Bone marrow (tissue), 2 donors: ENCODE measurements at places on chromosomes 7 and 10.

GRCh38 chr7:80699721-80700256 lies 61.3 kb downstream of the CD36 start:
- DNase-seq = no peak

DNA sequence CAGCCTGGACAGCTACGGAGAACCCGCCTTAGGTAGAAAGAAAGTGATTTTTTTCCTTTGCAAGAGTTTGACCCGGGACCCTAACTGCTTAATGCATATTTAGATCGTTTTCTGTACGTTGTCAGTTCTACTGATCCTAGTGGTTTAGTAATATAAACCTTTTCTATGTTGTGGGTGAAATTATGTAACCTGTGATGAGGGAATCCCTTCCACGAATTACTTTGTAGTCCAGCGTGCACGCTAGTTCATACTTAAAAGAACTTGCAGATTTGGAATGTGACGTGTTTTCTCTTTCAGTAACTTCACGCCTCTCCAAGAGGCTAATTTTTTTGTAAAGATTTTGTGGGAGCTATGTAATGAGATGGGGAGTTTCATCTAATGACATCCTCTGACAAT lies 705 bp downstream of the SLF2 start:
- no peak for DNase-seq

GRCh38 chr10:71755179-71755879 lies 18.0 kb downstream of the VSIR start:
- DNase-seq = no peak

GRCh38 chr10:21593986-21594385 lies 60.0 kb downstream of the MLLT10 start:
- no peak for DNase-seq

DNA sequence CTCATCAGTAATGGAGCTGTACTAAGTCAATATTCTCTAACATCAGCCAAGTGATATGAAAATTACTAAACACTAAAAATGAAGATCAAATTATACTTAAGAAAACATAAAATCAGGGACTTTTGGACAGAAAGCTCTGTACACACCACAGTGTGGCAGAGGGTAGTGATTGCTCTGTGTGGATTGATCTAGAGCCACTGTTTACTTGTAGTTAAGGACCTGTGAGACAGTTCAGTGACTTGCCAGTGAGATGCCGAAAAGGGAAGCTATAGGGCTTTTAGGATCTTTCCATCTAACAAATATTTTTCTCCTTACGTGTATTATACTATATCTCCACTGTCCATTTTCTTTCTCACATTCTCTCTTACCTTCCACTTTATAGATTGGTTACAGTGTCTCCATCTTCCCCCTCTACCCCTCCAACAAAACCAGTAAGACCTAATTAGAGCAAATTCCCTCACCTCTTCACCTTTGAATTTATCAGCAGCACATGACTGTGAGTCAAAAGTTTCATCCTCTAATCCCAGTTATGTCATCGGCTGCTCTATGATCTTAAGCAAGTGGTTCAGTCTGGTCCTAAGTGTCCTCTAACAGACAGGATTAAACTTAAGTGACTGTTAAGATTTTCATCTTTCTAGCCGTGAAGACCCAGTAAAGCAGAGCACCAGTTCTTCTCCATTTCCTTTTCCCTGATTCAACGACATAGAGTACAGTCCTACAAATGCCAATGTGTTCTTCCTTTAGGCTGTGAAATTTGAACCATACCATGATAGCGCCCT lies 6.9 kb downstream of the PIK3CG start:
- no peak for DNase-seq

GRCh38 chr10:78300526-78300925 lies 266.9 kb downstream of the RPS24 start:
- DNase-seq = no peak

GRCh38 chr7:64559206-64559605 lies 3.7 kb downstream of the ZNF680 start:
- no peak for DNase-seq

DNA sequence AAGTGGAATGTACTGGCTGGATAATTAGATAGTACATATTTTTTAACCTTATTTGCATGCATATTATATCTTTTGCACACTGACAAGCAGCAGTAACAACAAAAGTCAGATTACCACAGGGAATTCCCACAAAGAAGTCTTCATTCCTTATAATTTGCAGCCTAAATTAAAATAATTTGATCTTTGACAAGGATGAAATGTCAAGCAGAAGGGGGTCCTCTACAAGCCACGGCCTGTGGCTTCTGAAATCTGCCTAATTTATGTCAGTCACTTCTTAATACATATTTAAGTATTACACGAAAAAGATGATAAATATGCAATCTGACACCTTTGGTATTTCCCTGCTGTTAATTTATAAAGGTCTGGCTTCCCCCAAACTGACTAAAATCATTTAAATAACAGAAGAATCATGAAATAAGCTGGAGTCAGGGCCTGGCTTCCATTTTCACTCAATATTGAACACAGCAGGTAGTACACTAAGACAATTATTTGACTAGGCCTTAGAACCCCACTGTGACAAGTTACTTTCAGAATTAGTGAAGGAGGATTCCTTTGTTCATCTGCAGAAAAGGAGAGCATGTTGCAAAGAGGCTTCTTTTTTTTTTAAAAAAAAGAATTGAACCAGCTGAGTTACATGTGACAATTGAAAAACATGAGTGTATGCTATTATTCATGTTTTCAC lies 351.1 kb upstream of the ETV1 start:
- no peak for DNase-seq

DNA sequence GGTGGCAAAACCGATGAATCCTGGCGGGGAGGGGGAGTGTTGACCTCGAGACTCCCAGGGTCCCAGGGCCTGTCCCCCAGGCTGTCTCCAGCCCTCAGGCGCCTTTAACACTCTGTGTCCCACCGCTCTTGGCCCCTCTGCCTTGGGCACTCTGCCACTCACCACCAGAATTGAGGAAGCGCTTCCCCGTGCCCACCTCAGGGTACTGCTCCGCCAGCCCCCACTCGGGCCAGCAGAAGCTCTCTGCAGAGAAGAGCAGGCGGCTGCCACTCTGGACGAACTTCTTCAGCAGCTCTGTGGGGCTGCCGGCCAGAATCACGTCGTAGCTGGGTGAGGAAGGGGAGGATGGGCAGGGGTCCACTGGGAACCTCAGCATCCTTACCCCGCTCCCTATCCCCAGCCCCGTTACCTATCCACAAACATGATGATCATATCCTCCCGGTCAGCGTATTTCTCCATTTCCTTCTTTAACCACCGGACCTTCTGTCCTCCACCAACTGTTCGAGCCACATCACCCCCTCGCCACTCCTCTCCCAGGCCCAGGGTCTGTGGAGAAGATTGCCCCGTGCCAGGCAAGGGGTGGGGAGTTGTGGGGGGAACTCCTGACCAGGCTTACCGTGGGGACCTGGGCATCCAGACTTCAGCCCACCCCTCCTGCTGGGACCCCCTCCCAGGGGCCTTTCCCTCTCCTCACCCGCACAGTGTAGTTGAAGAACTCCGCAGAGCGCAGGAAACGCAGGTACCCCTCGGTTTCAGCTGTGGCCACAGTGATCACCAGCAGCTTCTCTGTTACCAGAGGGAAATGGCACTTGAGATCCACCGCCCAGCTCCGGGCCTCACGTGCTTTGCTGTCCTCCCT lies 1.2 kb downstream of the PLOD3 start:
- no peak for DNase-seq

DNA sequence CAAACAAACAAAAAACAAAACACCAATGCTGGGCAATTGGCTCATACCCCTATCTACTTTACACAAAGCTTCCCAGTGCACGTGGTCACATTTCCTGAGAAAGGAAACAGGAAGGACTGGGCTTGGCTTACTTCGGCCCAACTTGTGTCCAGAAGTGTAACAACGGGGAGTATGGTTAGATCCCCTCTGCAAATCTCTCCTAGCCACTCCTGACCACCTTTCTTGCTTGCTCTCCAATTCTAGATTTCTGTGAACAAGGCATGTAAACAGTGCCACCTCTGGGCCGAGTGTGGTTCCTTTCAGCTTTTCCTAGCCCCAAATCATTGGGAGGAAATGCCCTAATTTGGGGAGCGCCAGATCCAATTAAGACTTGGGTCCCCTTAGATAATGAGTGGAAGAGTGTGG lies 21.0 kb upstream of the FRAT2 start:
- no peak for DNase-seq

DNA sequence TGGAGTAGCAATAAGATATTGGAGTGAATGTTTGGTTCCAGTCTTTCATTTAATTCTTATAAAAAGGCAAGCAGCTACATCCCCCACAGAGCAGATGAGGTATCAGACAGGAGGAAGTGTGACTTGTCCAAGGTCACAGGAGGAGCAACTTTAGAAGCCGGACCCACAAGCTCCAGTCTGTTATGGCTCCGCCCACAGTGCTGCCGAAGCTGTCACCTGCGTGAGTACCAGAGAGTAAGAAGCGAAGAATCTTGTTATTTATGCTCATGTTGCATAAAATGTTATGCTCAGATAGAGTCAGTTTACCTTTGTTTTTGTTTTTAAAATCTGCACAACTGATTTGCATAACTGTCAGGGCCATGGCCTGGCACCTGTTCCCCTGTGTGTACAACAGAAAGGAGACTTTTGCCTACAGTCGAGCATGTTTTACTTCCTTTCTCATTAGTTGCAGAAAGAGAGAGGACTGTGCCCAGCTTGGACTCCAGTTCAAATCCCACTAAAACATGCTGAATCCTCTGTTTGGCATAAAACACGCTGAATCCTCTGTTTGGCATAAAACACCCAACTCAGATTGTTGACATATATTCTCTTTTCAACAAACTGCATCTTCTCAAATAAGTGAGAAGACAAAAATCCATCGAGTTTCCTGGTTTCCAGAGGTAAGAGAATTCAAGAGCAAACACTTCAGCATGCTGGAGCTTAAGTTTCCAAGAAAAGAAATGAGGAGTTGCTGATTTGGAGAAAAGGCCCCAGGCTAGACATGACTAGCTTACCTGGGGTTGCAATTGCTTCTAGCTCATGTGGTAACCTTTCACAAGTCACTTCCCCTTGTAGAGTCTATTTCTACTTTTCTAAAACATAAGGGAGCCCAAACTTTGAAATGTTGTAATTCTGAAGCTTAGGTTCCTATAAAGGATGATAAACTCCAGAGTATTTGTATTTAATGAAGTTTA lies 409.8 kb upstream of the ZMIZ1 start:
- no peak for DNase-seq

- DNase-seq = no peak
Observed at GRCh38 chr7:50685135-50686065, 97.3 kb downstream of the GRB10 start.

- DNase-seq = no peak
Observed at GRCh38 chr7:98990356-98990755, 112.0 kb downstream of the TRRAP start.

DNA sequence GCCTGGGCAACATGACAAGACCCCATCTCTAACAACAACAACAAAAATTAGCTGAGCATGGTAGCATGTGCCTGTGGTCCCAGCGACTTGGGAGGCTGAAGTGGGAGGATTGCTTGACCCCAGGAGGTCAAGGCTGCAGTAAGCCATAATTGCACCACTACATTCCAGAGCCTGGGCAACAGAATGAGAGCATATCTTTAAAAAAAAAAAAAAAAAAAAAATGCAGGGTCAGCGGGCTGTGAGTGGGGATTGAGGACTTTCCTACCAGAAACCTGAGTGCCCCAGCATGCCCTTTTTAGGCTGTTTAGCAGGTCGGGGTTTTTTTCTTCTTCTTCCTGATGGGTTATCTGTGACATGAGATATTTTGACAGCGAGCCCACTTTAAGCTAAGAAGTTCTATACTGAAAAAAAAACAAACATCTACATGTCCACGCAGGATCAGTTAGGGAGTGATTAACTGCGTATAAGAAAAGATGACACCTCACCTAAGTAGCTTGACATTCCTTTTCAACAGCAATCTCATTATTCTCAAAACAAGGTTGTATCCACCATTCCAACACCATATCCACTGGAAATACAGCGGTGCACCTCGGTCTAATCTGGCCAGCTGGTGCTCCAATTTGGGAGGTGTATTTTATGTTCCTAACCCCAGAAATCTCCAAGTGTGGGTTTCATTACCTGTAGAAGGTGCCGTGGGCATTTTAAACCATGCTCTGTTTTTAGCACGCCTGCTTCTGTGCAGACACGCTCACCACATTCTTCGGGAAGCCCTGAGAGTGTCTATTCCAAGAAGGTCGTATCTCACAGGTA lies 13.8 kb upstream of the RFC2 start:
- no peak for DNase-seq

DNA sequence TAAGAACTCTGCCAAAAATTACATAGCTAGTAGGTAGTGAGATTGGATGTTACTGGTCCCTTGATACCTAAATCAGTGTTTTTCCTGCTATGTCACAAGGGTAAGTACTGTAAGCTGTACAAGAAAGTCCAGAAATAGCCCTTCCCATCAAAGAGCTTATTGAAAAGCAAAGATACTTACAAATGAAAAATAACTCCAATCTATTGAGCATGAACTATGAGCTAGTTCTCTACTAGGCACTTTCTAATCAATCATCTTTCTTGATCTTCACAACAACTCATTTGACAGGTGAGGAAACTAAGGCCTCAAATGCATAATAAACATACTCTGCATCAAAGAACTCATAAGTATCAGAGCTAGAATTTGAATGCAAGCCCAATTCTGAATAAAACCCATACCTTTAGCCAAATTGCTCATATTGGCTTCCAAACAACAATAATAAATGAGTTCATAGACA lies 249.8 kb upstream of the TCF7L2 start:
- no peak for DNase-seq

- no peak for DNase-seq
Observed at GRCh38 chr7:117780832-117781231, 92.4 kb downstream of the CTTNBP2 start.

DNA sequence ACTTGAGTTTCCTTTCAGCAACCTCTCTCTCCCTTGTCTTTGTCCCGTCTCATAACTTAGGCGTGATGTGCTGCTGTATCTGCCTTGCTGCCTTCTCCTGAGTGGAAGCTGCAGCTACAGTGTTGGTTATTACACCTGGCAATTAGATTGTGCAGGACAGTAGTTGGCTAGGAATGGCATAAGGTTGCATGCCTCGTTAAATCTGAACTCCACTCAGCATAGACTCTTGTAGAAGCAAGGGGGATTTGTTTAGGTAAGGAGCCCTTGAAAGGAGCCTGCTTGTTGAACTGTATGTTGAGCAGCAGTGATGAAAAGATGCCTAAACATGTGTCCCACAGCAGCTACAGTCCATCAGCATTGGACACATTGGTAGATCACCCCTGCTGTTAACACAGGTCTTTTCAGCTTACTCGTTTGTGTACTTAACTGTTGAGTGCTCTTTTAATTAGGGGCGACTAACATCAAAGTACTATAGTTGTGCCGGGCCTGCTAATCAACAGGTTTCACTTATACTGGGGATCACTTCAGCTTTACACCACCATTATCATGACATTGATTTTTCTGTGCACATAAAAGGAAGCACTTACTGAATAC lies 225.0 kb downstream of the AUTS2 start:
- no peak for DNase-seq

DNA sequence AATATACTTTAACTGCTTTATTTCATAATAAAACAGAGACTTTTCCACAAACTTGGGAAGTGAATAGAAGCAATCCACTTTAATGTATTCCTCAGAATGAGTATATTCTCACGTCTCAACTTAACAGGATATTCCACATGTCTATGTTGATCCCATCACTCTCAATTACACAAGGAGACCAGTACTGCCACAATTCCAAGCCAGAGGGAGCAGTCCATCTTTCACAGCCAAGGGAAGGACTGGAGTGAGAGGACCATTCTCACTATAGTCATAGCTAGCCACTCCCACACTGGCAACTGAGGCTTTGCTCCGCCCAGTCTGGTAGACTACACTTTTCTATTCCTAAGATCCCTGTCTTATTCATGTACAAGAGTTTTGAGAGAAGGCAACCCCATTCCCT lies 553.9 kb downstream of the CNTNAP2 start:
- no peak for DNase-seq

- peak; percentile 10 for DNase-seq
Observed at GRCh38 chr10:112137154-112137987, 46.2 kb downstream of the GPAM start.

GRCh38 chr7:94129443-94130140 lies 125.4 kb upstream of the BET1 start:
- DNase-seq = no peak
